ENCODE measurements at places on chromosomes 6 and 20.

DNA sequence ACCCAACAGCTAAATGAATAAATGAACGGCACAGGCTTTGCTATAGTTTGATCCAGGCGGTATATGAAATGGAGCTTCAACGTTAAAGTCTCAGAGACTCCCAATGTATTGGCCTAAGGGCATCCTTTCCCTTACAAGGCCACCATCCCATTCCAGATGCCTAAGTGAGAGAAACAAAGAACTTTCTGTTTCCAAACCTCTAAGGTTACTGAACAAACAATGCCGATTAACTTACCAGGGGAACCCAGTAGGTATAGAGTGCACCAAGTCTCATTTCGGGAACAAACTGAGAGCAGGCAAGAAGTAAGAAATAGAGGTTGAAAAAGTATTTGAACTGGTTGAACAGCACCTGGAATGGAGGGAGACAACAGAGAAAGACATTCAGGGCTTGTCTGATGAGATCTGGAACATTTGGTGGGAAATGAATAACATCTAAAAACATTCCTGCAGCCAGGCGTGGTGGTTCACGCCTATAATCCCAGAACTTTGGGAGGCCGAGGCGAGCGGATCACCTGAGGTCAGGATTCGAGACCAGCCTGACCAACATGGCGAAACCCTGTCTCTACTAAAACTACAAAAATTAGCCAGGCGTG lies 42.5 kb downstream of the ATP9A start:
- no peak for DNase-seq

GRCh38 chr6:148151896-148152643 lies 190.6 kb upstream of the SASH1 start:
- no peak for DNase-seq

GRCh38 chr20:11267131-11267761 lies 593.4 kb upstream of the JAG1 start:
- no peak for DNase-seq

DNA sequence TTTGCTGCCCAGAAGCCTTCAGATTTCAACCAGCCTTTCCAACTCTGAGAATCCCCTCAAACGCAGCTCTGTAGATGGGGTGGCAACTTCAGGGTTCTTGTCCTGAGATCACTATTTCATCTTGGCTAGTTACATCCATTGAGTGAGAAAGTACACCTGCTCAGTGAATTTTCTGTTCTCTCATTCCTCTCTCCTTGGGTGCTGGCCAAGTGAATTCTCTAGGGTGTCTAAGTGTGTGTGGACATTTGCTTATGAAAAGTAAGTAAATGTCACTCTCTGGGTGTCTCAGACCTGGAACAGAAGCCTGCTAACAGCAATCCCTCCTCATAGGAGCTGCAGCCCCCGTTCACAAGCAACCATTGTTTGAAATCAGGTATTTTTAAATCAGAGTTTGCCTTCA lies 3.8 kb downstream of the RIN2 start:
- no peak for DNase-seq

GRCh38 chr6:25061289-25061936 lies 125.7 kb upstream of the RIPOR2 start:
- DNase-seq: no peak

GRCh38 chr6:130693944-130694343 lies 133.3 kb upstream of the SMLR1 start:
- DNase-seq: no peak

DNA sequence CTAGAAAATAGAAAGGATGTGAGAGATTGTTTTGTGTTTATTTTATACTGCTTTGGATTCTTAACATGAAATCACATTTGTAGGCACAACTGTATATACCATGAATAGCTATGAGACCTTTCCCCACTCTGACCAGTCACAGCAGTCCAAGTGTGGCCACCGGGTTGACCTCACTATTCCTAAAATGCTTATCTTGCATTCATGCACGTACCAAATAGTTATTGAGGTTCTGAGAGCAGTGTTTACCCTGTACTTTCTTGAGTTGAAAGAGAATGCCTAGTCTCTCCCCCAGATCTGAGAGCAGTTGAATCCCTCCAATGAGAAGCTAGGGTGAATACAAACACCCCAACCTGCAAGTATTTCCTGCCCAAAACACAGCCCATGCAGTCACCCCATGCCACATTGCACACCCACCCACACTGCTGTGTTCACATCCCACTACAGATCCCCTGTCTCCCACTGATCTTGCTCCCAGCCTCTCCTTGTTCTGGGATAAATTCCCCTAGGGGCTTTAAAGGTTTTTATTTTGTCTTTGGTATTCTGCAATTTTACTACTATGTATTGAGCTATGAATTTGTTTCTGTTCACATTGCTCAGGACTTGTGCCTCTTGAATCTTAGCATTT lies 51.6 kb downstream of the GOPC start:
- no peak for DNase-seq

GRCh38 chr6:142446168-142446567 lies 144.4 kb downstream of the ADGRG6 start:
- DNase-seq: no peak

GRCh38 chr6:21596145-21596948 lies 2.8 kb downstream of the SOX4 start:
- DNase-seq: no peak

Data from NCI-H1930 (cell line).